Right renal cortex interstitium (tissue), 3 donors: ENCODE measurements at places on chromosomes 7 and 10. TPM values are rescaled to one million over a fixed set of nuclear protein-coding genes. Genes with fewer than 3 reads are reported as not detected.

DNA sequence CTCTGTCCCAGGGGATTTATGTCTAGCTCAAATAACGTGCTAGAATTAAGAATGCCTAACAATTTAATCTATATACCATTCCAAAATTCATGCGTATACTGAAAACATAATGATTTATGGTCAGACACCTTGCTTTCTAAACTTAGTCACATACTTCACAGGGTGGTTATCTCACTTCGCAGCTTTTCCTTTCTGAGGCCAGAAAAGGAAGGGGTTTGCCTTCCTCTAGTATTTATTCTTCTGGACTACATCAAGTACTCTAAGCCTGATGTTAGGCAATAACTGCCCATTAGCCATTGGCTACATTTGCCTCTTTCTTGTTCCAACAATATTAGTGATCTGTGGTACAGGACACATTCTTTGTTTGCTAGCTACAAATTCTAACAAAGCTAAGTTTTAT lies 72.6 kb upstream of the FHIP2A start:
- no peak for DNase-seq

- no peak for DNase-seq
Observed at GRCh38 chr10:43857206-43857930, 208.7 kb upstream of the ZNF32 start.

- DNase-seq = no peak
Observed at GRCh38 chr7:33654676-33655075, 250.7 kb upstream of the BMPER start.

GRCh38 chr10:1404323-1405260 lies 332.7 kb downstream of the ADARB2 start:
- DNase-seq = no peak

DNA sequence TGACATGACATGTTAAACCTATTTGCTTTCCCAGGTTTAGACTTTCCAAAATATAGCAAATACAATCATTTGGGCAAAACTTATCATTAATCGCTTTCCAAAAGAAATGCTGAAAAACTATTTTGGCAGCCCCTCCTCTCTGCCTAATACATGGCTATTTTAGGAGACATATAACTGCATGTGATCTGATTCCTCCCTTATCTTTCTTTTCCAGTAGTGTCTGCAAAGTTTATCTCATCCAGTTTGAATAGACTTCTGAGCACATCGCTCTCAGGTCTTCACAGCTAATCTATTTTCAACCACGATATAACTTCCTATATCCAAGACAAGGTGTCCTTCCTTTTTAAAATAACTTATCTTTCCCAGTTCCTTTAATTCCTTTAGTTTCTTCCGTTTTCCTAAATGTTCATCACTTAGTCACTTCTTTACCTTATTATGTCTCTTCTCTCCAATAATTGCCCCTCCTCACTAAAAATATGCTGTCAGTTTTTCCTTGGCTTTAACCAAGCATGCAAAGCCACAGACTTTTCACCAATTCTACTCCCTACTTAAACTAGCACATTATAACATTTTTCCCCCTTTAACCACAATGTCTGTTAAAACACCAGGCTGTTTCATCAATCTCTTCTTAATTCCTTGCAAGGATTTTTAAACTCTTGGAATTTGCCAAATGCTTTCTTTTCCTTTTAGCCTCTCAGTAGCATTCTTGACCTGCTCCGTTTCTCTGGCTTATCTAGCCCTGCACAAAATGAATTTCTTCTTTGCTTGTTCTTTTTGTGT lies 24.4 kb downstream of the GNG11 start:
- no peak for DNase-seq

- peak; percentile 33 for DNase-seq
Observed at GRCh38 chr10:68154211-68154497, 44.9 kb downstream of the MYPN start.

GRCh38 chr10:124329941-124330340 lies 88.8 kb downstream of the OAT start:
- no peak for DNase-seq

DNA sequence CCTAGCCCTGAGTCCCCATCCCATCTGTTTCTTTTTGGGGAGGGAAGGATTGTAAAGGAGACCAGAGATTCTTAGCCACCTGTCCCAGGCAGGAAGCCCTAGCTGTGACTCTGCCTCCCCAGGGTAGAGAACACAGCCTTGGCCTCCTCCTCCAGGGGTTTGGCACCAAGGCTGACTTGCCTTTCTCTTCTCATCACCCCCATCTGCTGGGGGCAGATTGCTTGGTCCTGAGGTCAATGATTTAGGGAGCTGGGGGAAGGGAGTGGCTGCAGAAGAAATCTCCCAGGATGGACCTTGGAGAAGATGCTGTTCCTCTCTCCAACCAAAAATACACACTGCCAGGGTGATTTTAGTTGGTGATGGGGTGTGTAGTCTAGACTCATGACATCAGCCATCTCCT lies 2.6 kb upstream of the MNX1 start:
- no peak for DNase-seq

DNA sequence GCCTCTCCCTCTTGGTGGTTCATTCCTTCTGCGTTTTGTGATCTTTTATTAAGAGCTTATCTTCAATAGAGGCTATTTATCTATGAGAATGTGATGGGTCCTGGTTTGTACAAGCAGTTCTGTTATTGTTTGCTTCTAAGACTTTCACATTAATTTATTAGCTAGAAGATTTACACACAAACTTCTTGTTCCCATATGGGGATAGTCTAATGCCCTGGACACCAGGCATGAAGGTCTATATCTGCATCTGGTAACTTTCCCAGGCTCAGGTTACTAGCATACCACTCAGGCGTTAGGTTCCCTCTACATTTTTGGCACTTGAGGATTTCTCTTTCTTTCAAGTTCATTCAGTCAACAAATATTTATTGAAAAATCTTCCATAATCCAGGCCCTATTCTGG lies 7.7 kb downstream of the XPNPEP1 start:
- no peak for DNase-seq

- DNase-seq = no peak
Observed at GRCh38 chr10:88617772-88618300, 31.3 kb downstream of the LIPJ start.

The LFNG gene
- 31.0 TPM for polyA plus RNA-seq

The MMP21 gene
- polyA plus RNA-seq = 0.17 TPM

The ADCK2 gene
- 25.5 TPM for polyA plus RNA-seq

The DYDC2 gene
- 3.1 TPM for polyA plus RNA-seq
